Karpas-422 (cell line): ENCODE measurements at places on chromosomes 16 and 17.

DNA sequence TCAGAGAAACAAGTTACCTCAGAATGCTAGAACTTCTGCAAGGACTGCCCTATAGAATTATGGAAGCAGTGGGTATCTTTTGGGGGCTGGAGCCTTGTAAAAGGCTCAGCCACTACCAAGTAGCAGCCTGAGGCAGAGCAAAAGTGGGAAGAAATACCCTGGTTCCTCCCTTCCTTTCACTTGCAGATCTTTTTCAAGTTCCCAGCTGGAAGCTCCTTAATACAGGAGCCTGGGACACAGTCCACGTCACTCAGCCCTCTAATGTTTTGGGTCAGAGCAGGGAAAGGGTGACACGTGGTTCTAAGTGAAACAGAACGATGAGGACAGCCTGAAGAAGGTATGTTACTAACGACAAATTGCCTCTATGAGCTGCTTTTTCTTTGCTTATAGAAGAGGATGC is 93.1 kb downstream of the CNTNAP4 start:
- no peak for DNase-seq
- H3K4me1 ChIP-seq, result no peaks in the 10 kb centered on the region
- H3K27ac ChIP-seq, result no peak overlapping the region
- H3K36me3 ChIP-seq, result no peaks in the 10 kb centered on the region

- no peaks in the 10 kb centered on the region for H3K4me1 ChIP-seq
- no peaks in the 10 kb centered on the region for H3K36me3 ChIP-seq
- no peaks in the 10 kb centered on the region for H3K27me3 ChIP-seq
Observed at GRCh38 chr17:71740866-71741265, 380.0 kb upstream of the SOX9 start.

DNA sequence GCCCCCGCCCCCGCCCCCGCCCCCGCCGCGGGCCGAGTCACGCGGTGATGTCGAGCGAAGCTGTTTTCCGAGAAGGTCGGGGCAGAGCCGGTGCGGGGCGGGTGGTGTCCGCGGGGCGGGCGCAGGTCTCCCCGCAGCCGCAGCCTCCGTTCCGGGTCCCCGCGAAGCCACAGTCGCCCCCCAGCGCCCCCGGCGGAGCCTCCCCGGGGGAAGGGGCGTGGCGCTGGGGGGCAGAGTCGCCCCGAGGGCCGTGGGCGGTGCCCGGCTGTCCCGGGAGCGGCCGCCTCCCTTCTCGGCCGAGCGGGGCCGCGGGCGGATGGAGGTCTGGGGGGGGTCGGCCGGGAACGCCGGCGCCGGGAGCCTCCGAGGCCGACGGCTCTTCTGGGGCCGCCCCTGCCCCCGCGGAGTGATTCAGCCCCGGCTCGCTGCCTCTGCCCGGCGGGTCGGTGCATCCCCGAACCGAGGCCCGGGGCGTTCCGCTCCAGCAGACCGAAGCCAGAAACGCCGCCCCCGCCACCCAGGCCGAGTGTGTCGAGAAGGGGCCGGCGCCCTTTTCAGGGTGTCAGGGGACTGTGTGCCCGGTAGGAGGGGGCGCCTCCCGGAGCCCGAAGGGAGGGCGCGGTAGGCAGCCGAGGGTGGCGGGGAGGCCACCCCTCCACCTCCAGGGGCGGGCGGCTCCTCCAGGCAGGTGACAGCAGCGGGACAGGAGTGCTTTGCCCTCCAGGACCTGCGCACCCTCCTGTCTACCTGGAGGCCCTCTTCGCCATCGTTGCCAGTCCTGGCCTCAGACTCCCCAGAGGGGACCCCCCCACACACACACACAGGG is 1.7 kb downstream of the METRNL start:
- H3K27ac ChIP-seq, result no peak overlapping the region
- no peaks in the 10 kb centered on the region for H3K36me3 ChIP-seq
- H3K27me3 ChIP-seq, result no peaks in the 10 kb centered on the region

DNA sequence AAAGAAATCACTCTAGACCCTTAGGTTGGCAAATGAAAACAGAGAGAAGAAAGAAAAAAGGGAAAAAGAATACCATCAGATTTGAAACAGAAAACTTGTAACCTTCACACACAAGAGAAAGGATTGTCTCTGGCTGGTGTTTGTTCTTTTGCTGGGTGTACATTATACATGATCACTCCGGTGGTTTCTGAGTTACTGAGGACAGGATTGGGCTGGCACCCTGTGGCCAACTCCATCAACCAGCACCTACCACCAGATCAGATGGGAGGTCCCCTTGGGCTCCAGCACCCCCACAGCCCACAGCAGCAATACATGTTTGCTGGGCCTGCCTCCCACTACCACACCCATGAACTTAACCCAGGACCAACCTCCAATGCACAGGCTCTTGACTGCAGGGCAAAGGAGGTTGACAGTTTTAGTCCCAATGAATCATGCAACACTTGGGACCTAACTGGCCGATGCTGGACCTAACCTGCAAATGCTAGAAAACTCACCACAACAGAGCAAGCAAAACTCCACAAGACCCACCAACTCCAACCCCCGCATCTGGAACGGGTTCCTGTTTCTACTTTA is 308.3 kb downstream of the SOX9 start:
- no peak overlapping the region for H3K4me3 ChIP-seq
- H3K27me3 ChIP-seq, result no peaks in the 10 kb centered on the region
- H3K27ac ChIP-seq, result no peak overlapping the region
- peaks cover 9% of the 10 kb centered on the region for H3K4me1 ChIP-seq
- H3K36me3 ChIP-seq, result no peaks in the 10 kb centered on the region

DNA sequence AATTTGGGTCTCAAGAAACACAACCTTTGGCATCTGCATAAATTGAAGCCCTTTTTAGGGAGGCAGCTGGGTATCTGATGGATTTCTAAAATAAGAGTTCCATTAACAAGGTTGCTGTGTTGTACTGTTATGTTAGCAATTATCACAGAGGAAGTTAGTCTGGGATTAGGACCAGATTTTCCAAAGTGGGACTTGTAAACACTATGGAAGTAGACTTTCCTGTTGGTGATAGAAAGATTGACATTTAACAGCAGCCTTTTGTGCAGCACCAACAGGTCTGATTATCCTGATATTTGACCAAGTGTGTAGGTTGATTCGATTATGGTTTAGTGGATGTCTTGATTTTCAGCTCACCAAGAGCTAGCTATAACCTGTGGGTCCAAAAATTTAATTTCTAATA is 46.4 kb downstream of the TMEM100 start:
- no peak for DNase-seq
- no peaks in the 10 kb centered on the region for H3K36me3 ChIP-seq
- H3K27me3 ChIP-seq, result 0 out of 2 replicates have a peak, but pooled peaks cover 2% of the 10 kb centered on the region
- peaks cover 5% of the 10 kb centered on the region for H3K4me1 ChIP-seq
- no peak overlapping the region for H3K27ac ChIP-seq

GRCh38 chr17:8362651-8363332 is 13.7 kb downstream of the KRABD2 start:
- no peak overlapping the region for H3K4me3 ChIP-seq
- H3K36me3 ChIP-seq, result no peaks in the 10 kb centered on the region
- DNase-seq, result no peak
- H3K27ac ChIP-seq, result no peak overlapping the region
- H3K27me3 ChIP-seq, result no peaks in the 10 kb centered on the region

DNA sequence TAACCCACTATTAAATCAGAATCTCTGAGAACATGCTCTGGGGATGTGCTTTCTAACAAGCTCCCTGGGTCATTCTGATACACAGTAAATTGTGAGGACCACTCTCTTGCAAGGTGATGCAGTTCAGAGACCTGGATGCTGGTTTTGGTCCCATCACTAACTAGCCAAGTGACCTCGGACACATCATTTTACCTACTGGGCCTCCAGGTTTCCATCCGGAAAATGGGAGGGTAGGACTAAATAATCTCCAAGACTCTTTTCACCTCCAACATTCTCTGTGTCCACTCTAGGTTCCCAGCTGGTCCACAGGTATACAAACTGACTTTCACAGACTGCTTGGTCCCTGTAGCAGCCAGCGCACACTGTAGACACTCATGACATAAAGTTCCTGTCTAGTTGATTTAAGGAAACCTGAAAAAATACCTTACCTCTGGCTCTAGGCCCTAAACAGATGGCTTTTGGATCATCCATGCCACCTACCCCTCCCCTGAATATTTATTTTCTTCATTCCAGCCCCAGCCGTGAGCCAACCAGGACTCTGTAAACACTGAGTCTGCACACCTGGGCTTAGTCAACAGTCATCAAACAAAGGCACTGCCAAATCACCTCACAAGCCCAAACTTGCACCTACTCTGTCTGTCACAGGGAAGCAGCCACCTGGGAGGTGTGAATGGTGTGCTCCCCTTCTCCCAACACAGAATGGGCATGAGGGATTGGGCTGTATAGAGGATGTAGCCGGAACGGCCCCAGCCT is 51.3 kb upstream of the MRPS23 start:
- peaks cover 32% of the 10 kb centered on the region for H3K4me1 ChIP-seq
- no peaks in the 10 kb centered on the region for H3K27me3 ChIP-seq
- no peak for DNase-seq

- no peaks in the 10 kb centered on the region for H3K4me1 ChIP-seq
- H3K36me3 ChIP-seq, result peaks cover 8% of the 10 kb centered on the region; the same call in 1 of the 2 replicates
- no peak overlapping the region for H3K27ac ChIP-seq
- H3K27me3 ChIP-seq, result no peaks in the 10 kb centered on the region
- no peak overlapping the region for H3K4me3 ChIP-seq
Observed at GRCh38 chr17:21295036-21295952, 10.8 kb downstream of the MAP2K3 start.

- peak; percentile 79 for DNase-seq
- H3K27me3 ChIP-seq, result no peaks in the 10 kb centered on the region
- no peak overlapping the region for H3K4me3 ChIP-seq
Observed at GRCh38 chr17:37506678-37507077, 17.0 kb downstream of the DUSP14 start.

GRCh38 chr17:7809086-7809790 is 24.8 kb upstream of the KDM6B start:
- no peaks in the 10 kb centered on the region for H3K36me3 ChIP-seq
- DNase-seq, result no peak
- no peak overlapping the region for H3K4me3 ChIP-seq
- no peak overlapping the region for H3K27ac ChIP-seq
- no peaks in the 10 kb centered on the region for H3K27me3 ChIP-seq

DNA sequence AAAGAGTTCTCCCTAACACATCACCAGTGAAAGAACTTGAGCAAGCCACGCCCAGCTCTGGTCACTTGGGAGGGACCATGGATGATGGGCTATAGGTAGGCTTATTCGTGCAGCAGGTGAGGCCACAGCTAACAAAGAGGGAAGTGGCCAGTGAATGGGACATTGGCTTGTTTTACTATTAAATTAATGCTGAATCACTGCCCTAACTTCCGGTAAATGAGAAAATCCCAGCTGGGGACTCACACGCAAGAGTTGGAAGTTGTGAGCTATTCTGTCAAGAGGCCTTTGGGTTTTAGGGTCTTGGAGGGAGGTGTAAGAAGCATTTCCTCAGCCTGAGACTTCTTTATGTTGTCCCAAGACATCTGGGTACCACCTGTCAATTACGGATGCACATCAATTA is 315.3 kb downstream of the XYLT1 start:
- no peak overlapping the region for H3K27ac ChIP-seq
- DNase-seq, result no peak
- H3K4me1 ChIP-seq, result no peaks in the 10 kb centered on the region
- no peaks in the 10 kb centered on the region for H3K27me3 ChIP-seq
- H3K4me3 ChIP-seq, result no peak overlapping the region

DNA sequence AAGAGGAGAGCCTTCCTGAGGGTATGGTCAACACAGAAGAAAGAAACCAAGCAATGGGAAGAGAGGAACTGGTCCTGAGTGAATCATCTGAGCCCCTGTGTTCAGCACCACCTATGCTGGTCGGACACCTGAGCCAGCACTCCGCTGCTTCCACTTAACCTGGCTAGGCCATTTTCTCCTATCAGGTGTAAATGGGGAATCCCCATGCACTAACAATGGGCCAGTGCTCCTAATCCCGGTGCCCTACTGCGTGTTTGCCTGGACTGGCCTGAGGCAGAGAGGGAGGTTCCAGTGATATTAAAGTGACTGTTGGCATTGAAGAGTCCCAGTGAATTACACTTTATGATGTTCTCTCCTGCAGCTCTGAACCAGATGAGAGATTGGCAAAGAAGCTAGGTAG is 34.4 kb upstream of the XYLT2 start:
- H3K4me1 ChIP-seq, result peaks cover 11% of the 10 kb centered on the region
- DNase-seq, result no peak
- no peaks in the 10 kb centered on the region for H3K36me3 ChIP-seq
- H3K4me3 ChIP-seq, result no peak overlapping the region

DNA sequence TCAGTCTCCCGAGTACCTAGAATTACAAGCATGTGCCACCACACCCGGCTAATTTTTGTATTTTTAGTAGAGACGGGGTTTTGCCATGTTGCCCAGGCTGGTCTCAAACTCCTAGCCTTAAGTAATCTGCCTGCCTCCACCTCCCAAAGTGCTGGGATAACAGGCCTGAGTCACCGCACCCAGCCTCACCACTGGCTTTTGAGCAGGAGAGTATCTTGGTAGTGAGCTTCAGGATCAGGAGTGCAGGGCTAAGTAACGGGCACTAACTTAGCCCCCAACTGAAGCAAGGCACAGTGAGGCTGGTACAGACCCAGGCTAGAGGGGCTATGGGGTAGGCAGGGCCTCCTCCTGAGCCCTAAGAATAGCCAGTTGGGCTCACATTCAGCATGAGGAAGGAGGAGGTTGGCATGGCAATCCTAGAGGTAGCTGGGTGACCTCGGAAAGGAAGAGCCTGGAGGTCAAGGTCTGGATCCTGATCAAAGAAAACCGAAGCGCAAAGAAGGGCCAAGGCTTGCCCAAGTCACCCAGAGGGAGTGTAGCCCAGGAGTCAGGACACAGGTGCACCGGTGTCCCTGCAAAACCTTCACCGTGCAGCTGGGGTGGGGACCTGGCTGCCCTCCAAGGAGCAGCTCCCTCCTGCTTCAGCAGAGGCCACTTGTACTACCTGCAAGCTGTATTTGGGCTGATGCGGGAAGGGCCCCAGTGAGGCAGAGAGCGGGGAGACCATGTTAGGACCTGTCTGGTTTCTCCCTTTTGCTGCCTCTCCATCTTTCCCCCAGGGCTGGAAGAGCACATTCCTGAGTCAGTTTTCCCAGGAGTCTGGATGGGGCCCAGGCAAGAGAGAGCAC is 1.3 kb upstream of the ADGRG5 start:
- H3K36me3 ChIP-seq, result no peaks in the 10 kb centered on the region
- DNase-seq, result no peak
- no peaks in the 10 kb centered on the region for H3K27me3 ChIP-seq
- no peak overlapping the region for H3K27ac ChIP-seq
- H3K4me1 ChIP-seq, result peaks cover 78% of the 10 kb centered on the region
- no peak overlapping the region for H3K4me3 ChIP-seq
